GM23338 (cell line): ENCODE measurements at places on chromosomes 16 and 17. TPM values are rescaled to one million over a fixed set of nuclear protein-coding genes. Genes with fewer than 3 reads are reported as not detected.

C17orf107 gene
- polyA plus RNA-seq = 0.78 and 1.9 TPM in 2 replicates

KRTAP2-2 gene
- polyA plus RNA-seq = not detected in 2 replicates

KRT40 gene
- polyA plus RNA-seq = not detected in 2 replicates

CTF1 gene
- polyA plus RNA-seq = 0.24 and 0.43 TPM in 2 replicates

CDH1 gene
- polyA plus RNA-seq = 58.1 and 64.1 TPM in 2 replicates

KATNIP gene
- 7.0 and 8.6 TPM in 2 replicates for polyA plus RNA-seq

TEKT3 gene
- 2.0 and 2.5 TPM in 2 replicates for polyA plus RNA-seq

RAMP2 gene
- polyA plus RNA-seq = 28.3 and 29.5 TPM in 2 replicates

RNF222 gene
- polyA plus RNA-seq = 0.10 TPM in 1 of 2 replicates, not detected in the other

DNA sequence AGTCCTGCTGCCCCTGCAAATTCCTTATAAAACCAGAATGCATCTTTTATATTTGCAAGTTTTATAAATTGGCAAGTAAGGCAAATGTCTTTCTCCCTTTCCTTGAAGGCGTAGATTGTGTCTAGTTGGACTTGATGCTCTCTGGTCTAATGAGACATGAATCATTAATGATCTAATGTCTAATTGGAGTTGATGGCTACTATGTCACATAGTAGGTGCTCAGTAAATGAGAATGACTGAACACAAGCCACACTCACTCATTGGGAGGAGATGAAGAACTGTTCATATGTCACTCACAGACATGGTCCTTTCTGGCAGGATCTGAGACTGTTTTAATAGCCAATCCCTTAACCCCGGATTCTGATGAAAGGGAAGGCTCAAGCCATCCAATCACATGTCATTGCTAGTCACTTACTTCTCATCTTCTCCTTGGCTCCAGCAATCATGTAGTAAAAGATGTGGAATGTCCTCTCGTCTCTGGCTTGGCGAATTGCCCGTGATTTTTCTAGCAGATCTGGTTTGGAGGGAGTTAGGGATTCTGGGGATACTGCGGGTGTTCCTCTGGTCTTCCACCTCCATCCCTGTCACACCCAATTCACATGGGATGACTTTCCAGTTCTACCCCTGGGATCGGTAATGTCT lies 81.0 kb downstream of the MYH11 start:
- DNase-seq = no peak

- DNase-seq = peak; percentile 87
These were observed 57.0 kb downstream of the ABR start for GRCh38 chr17:1122533-1123392.

DNA sequence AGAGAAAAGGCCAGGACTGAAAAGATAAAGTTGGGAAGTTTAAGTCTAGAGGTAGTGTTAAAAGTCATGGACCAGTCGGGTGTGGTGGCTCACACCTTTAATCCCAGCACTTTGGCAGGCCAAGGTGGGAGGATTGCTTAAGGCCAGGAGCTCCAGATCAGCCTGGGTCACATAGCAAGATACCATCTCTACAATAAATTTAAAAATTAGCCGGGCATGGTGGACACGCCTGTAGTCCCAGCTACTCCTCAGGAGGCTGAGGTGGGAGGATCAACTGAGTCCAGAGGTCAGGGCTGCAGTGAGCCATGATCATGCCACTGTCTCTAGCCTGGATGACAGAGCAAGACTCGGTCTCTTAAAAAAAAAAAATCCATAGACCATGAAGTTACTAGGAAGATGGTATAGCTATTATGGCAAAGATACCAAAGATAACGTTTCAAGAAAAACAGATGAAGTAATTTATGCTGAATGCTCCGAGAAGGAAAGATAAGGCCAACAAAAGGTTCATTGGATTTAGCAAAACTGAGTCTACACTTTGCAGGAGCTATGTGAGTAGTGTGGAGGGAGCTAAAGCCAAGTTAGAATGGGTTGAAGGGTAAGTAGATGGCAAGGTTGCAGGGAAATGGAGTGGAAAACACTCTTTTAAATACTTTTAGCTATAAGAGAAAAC lies 11.7 kb downstream of the TRIM37 start:
- DNase-seq = no peak

DNA sequence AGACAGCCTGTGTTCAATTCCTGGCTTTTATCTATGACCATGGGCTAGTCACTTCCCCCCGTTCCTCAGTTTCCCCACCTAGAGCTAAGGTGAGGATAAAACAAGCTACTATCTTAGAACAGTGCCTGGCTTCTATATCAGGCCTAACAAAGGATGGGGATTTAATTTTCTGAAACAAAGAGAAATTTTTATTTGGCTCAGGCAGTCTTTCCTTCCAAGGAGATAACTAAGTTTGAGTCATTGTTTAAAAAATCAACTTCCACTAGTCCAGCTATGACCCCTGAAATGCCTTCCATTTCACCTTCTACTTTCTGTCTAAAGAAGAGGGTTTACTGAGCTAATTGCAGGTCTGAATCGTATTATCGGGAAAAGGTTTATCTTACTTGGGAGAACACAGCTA lies 99.0 kb downstream of the CMIP start:
- no peak for DNase-seq

DNA sequence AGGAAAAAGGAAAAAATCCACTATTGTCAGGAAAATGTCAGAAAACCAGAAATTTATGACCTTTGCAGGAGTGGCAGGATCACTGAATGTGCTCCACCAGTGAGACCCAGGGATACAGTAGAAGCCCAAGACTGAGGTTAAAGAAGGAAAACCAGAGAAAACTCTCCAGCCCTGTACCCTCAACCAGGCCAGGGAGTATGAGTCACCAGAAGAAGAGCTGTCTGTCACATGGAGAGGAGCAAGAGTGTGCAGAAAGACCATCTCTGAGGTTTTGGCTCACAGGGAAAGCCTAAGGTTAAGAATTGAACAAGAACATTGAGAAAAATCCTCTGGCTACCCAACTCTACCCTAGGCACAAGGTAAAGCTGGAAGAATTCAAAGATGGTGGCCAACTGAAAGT lies 47.6 kb upstream of the MON1B start:
- DNase-seq = no peak

DNA sequence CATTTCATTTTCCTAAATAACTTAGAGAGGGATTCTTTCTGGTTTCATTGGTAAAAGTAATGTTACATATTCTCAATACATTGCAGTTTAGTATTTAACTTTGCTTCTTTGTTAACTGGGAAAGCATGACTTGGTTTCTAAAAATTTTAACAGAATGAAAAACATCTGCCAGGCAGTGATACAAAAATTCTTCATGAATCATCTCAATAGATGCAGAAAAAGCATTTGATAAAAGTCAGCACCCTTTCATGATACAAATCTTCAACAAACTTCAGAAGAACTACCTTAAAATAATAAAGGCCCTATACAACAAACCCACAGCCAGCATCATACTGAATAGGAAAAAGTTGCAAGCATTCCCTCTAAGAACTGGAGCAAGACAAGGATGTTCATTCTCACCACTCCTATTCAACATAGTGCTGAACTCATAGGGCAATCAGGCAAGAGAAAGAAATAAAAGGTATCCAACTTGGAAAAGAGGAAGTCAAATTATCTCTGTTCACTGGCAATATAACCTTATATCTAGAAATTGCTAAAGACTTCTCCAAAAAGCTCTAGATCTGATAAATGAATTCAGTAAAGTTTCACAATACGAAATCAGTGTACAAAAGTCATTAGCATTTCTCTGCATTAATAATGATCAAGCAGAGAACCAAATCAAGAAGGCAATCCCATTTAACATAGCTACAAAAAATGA lies 50.4 kb downstream of the SLFN5 start:
- no peak for DNase-seq

DNA sequence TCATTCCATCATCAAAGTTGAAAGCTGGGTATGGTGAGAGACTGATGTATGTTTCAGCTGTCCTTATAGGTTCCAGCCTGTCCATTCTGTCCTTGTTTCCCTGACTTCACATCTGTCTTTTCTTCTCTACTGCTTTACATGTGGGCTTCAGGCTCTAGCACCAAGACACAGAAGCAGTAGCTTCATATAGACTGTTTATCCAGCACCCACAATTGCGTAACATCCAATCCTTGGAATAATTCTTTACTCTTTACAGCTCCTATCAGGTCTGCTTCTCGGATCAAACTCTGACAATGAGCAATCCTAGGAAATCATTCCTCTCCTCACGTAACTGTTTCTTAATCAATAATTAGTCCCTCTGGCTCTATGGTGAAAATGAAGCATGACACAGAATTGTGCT lies 158.9 kb downstream of the CA10 start:
- DNase-seq = no peak

DNA sequence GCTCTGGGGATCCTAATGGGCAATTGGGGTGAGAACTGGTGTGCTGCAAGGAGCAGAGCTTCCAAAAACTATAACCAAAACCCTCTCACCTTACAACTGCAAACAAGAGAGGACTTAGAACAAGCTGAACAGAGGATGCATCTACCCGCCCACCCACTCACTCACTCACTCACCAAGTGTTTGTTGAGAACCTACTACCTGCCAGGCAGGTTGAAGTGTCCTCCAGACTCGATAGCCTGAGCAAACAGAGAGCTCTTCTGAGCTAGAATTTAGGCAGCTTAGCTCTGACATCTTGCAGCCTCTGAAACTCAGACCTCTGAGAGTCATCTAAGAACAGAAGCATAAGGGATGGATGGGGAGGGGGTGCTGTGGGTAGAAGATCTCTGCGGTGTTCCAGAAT lies 41.2 kb downstream of the CACNG3 start:
- DNase-seq = no peak

DNA sequence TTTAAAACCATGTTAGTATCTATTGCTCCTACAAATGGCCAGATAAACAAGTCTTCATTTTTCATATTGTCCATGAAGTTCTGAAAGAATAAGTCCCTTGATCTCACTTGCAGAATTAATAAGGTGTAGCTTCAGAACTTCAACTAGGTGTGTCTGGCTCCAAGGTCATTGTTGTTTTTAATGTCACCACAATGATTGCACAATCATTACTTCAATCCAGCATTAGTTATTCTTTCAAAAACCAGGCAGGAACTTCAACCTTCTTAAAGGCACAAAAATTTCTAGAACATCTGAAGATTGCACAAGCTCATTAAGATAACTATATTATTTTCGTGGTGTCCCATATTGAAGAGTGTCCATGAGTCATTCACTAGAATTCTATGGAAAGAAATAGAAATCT lies 1386.4 kb downstream of the CDH11 start:
- no peak for DNase-seq

- no peak for DNase-seq
These were observed 281.3 kb upstream of the TNRC6C start for GRCh38 chr17:77677211-77677610.

DNA sequence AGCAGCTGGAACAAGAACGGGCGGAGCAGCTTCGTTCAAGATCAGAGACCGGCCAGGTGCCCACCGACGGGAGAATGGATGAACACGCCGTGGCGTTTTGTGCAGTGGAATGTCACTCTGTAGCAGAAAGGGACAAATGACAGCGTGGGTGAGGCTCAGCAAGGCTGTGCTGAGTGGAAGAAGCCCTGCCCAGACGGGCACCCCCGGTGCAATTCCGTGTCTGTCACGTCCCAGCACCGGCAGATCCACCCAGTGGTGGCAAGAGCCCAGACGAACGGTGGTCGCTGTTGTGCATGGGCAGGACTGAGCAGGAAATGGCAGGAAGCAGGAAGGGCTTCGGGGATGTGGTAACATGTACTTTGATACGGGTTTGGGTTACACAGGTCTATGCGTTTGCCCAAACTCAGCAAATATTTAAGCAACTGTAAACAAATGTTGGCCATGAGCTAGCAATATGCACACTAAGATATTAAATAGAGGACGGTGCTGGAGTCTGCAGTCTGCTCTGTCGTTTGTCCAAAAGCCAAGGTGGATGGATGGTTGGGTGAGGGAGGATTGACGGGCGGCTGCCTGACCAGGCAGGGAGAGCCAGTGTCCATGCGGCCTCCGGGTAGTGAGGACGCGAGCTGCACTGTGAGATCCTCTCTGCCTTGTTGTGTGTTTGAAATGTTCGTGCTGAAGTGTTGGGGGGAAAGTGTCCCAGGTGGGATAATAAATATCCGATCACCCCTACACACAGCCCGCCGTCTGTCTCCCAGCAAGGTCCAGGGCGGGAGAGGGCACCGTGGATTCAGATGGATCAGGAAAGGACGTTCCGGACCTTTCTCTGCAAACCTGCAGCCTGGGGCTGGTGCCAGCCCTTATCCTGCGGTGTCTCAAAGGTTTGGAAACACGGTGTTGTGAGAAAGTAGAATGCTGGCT lies 48.4 kb downstream of the COX4I1 start:
- no peak for DNase-seq

- DNase-seq = no peak
These were observed 19.6 kb downstream of the ATF7IP2 start for GRCh38 chr16:10405386-10405939.

DNA sequence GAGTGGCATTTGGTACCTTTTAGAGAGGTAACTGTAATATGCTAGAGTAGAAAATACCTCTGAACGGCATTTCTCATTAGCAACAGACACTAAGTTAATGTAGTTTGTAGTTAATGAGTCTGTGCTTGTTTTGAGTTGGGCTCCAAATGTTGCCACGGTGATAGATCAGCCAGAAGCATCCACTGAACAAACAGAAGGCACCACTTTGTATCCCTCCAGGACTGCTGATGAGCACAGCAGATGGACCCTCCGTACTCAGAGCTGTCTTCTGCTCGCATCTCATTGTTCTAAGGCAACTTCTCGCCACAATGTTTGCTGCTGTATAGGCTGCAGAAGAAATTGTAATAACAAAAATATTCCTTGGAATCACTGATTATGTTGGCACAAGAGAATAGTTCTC lies 56.1 kb downstream of the TNRC6C start:
- no peak for DNase-seq

- DNase-seq = no peak
These were observed 17.0 kb upstream of the UMOD start for GRCh38 chr16:20369452-20370054.

- no peak for DNase-seq
These were observed 29.4 kb downstream of the GINS2 start for GRCh38 chr16:85659336-85659735.

DNA sequence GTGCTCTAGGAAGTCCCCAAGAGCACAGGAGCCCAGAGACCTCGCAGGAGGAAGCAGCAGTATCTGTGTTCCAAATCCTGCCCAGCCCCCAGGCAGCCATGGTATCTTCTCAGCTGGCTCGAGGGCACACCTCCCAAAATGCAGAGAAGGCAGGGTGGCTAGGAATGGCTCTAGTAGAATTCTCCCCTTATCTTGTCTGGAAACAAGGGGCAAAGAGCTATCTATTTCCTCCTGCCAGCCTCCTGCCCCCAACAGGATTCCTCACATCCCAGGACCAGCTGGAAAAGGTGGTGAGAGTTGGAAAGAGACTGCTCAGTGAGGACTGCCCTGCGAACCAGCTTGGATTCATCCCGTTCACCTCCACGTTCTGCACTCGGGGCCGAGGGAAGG lies 8.6 kb upstream of the TSPOAP1 start:
- DNase-seq = peak; percentile 17

DNA sequence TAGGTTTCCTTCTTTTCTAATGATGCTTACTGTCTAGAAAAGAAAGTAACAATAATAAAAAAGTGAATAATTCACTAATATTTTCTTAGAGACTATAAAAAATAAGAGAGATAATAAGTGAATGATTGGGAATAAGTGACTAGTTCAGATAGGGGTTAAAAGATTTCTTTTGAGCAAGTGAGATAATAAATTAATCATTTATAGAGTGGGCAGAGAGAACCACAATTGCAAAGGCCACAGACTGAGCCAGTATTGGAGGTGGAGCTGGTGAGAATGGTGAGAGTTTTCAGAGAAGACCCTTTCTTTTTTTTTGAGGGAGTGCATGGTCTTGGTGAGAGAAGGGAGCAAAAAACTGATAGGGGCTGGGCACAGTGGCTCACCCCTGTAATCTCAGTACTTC lies 159.1 kb upstream of the SALL1 start:
- no peak for DNase-seq
